ENCODE measurements at places on chromosomes 1 and 21.

DNA sequence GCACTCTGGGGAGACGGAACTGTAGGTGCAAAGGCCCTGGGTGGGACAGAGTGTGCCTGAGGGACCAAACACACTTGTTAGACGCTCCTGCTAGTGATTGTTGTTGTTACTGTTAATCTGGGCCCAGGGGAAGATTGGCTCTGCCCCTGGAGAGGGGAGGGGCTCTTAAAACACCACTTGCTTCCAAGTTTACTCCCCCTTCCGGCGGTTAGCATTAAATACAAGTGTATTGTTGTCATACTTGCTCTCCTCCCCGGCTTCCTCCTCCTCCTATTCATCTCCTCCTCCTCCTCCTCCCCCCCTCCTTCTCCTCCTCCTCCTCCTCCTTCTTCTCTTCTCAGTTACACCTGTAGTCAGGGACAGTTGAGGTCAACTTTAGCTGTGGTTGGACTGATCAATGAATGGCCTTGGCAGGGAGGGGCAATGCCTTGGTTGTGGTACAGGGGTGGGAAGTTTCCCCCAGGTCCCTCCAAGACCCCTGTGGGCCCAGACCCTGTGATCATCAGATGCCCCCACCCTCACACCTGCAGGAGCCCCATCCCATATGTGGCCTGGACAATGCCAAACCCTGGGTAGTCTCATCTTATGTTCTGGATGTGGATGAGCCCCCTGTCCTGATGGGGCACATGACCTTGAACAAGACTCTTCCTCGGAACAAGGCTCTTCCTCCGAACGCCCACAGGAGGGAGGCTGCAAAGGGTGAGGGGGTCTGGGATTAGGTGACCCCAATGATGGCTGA, 217.3 kb downstream of the PTPRU start:
- no peak for DNase-seq

- no peak for DNase-seq
Measured at GRCh38 chr1:63601463-63601862, 8.3 kb downstream of the PGM1 start.

- no peak for DNase-seq
Measured at GRCh38 chr1:150106341-150106740, 38.8 kb downstream of the VPS45 start.

DNA sequence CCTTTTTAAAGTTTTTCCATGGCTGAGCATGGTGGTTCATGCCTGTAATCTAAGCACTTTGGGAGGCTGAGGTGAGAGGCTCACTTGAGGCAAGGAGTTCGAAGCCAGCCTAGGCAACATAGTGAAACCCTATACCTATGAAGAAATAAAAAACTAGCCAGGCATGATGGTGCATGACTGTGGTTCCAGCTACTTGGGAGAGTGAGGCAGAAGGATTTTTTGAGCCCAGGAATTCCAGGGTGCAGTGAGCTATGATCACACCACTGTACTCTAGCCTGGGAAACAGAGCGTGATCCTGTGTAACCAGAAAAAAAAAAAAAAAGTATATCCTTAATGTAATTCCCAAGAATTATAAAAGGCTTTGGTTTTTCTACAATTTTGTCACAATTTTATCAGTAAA, 17.4 kb downstream of the DEPDC1 start:
- no peak for DNase-seq

DNA sequence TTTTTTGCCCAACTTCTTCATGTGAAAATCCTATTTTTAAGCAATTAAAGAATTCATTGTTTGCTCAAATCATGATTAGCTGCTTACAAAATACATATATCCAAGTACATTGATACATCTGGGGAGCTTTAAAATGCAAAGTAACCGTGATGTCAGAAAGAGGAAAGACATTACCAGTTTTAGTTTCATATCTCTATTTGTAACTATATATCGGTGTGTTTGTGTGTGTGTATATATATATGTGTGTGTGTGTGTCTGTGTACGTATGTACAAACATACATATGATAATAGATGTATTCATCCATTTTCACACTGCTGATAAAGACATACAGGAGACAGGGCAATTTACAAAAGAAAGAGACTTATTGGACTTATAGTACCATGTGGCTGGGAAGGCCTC, 310.1 kb downstream of the DPYD start:
- no peak for DNase-seq

GRCh38 chr1:175114996-175115395, 47.4 kb downstream of the TNN start:
- DNase-seq = no peak

GRCh38 chr1:151711951-151712350, 4.7 kb downstream of the CELF3 start:
- no peak for DNase-seq

- DNase-seq = peak; percentile 1
Measured at GRCh38 chr1:76901158-76901767, 34.0 kb downstream of the ST6GALNAC5 start.

GRCh38 chr1:101373570-101373969, 136.8 kb downstream of the S1PR1 start:
- no peak for DNase-seq

GRCh38 chr1:43358121-43358745, 548 bp upstream of the CDC20 start:
- DNase-seq = no peak

GRCh38 chr1:205356440-205357139, at the start of gene KLHDC8A:
KLHDC8A (minus strand) TSS chr1:205356922; CDS start chr1:205343604, 13,318 bp downstream.
- no peak for DNase-seq

GRCh38 chr1:193516755-193517388, 330.5 kb upstream of the B3GALT2 start:
- DNase-seq = no peak

- no peak for DNase-seq
Measured at GRCh38 chr1:13899856-13900255, 199.9 kb downstream of the PRDM2 start.

GRCh38 chr1:202664083-202664482, 46.2 kb downstream of the SYT2 start:
- DNase-seq = no peak

DNA sequence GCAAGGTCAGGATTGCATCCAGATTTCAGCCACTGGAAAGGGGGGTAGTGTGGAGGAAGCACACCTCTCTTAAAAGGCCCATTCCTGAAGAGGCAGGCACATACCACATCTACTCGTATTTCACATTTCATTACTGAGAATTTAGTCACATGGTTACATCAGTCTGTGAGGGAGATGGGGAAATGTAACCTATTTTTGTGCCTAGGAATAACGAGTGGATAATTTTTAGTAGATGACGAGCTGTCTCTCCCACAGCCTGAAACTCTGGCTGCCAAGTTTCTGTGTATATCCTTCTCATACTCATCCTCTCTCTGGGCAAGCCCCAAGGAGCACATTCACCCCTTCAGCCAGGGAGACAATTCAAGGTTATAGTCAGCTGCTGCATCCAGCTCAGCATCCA, 10.3 kb upstream of the C21orf91 start:
- no peak for DNase-seq
